Astrocyte (in vitro differentiated cells and primary cell): ENCODE measurements at places on chromosomes 6 and 20.

GRCh38 chr6:84908304-84908904 lies 144.0 kb upstream of the TBX18 start:
- no peak for DNase-seq

DNA sequence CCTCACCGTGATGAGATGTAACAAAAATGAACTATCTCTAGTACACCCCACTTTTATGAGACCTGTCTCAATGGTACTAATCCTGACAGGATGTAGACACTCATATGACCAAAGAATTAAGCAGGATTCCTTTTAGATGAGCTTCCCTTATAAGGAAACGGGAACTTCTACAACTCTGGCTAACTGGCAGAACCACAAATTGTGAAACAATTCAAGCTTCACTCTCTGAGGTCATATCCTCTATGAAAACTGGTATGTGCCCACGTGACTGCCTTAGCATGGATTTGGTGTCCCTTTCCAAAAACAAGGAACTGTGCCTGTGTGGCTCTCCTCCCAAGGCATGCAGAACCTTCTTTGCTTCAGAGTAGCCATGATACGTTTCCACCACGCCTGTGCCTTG lies 14.1 kb upstream of the CPNE5 start:
- DNase-seq: peak; percentile 81

DNA sequence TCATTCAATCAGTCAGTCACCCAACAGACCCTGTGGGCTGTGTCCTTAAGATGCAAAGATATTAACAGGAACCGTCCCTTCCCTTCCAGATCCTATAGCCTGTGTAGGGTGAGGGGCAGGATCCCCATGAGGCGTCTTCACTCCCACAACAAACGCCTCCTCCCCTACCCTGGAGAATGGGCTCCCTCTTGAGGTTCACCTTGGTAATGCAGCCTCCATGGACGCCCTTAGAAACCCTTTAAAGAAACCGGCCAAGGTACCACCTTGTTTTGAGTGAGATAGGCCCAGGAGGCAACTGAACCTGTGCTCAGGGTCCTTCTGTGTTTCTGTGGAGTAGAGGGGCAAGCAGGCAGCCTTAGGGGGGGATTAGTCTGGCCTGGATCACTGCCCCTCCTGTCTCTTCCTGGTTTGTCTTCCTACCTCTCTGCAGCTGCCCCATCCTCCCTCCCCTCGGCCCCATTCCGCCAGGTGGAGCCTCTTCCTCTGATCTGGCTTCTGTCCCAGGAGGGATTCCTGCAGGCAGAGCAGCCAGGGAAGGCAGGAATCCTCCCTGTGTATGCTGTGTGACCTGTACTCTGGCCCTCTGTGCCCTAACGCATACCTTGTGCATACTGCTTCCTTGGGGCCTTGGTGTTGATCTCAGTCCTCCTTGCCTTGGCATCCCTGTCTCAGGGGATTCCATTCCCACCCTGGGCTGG lies 6.6 kb upstream of the GUCA1A start:
- peak; percentile 22 for DNase-seq

DNA sequence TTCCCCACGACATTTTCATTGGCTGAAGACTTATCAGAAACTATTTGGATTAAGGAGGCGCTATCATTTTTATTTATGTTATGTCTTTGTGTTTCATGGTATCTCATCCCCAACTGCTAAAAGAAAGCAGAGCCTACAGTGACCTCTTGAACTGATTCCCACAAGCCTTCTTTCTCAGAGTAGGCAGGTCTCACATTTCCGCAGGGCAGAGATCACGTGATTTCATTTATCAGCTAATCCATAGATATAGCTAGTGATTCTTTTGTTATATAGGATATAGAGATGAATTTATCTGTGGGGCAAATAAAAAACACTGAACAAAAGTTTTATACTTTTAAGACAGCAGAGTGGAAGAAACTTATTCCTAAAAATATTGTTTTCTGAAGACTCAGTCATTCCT lies 25.0 kb upstream of the POPDC3 start:
- DNase-seq: no peak

GRCh38 chr20:63330084-63330760 lies 30.9 kb downstream of the CHRNA4 start:
- no peak for DNase-seq

DNA sequence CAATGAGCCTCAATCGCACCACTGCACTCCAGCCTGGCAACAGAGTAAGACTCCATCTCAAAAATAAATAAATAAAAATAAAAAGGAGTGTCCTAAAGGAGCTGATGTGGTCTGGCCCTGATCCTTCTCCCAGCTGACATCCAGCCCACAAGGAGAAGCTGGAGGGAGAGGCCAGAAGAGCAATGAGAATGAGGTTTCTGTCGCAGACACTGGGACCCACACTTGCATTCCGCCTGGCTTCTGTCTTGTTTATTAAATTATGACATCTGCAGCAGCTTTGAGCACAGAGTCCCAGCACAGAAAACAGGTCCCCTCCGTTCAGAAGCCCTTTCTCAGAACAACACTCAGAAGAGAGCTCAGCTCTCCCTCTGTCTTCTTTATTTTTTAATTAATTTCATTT lies 10.3 kb upstream of the E2F1 start:
- no peak for DNase-seq

DNA sequence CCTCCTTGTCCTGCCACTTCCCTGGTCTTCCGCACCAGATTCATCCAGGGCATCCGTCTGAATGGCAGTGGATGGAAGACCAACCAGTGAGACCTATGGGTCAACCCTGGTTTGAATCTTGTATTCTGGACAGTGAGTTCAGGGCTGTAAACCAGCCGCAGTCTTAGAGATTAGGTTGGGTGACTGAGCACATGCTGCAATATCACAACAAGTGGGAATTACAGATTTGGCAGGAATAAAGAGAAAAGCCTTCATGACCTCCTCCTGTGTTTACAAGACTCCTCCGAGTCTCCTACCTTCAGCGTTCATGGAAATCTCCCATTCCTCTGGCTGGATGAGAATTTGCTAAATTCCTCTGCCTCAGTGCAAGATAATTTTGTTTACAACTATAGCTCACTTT lies 9.9 kb downstream of the ECI2 start:
- DNase-seq: peak; percentile 37

- peak; percentile 23 for DNase-seq
These were observed 39.3 kb upstream of the OSTM1 start for GRCh38 chr6:108113557-108114519.

DNA sequence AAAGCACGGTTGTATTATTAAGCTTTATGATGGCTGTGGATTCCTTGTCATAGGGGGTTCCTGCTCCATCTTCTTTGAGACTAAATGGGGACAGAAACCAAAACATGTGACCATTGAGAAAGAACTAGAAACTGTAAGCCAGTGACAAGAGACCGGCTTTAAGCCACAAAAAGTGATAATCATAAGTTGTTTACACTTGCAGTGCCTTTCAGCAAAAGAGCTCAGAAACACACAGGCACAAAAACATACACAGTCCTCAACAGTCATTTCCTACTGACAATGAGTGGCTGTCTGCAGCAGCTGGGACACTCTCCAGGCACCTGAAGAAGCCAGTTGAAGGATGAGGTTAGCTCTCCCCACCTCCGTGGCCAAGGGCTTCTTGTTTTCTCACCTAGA lies 20.0 kb upstream of the UBE2J1 start:
- DNase-seq: no peak

- DNase-seq: no peak
These were observed 18.5 kb downstream of the GSTA4 start for GRCh38 chr6:52976591-52977035.

DNA sequence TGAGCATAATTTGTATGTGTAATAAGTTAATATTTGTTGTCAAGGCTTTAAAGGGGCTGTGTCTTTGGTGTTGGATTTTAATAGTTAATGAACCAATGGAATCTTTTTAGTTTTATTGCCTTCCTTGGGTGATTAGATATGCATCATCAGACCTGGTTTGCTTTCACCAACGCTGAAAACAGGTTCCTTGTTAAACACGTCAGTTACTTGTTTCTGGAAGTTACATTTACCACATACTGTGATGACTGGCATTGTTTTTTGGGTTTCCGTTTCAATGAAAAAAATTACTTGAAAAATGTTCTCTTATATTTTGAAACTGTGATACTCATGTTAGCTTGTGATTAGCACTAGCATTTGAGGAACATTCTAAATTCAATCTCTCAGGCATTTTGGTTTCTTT lies 58.6 kb upstream of the RNF144B start:
- DNase-seq: no peak
